ENCODE measurements at places on chromosomes 4 and X. TPM values are rescaled to one million over a fixed set of nuclear protein-coding genes. Genes with fewer than 3 reads are reported as not detected.

EIF4E gene
- 106 TPM for total RNA-seq

STATH gene
- total RNA-seq: not detected

FAM184B gene
- not detected for total RNA-seq

TREX2 gene
- not detected for total RNA-seq
